ENCODE measurements at places on chromosomes 1 and 21.

DNA sequence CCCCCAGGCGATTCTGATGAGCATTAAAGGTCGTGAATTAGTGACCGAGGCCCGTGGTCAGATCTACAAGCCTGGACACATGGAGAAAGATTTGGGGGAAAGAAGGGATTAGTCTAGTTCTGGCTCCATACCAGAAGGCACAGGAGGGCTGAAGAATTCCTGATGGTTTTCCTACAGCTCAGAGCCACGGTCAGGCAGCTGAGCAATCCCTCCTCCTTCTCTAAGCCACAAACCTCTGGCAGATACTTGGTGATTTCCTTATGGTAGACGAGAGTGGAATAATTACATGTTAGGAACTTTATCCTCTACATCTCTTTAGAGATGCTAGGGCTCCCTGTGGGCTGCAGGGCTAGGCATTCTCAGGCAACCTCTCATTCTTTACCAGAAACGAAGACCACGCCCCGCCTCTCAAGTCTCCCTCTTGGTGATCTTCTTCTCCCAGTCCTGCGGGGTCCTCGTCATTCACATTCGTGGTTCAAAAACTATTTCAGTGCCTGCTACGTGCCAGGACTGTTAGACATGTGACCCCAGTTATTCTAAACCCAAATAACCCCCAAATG, 20.5 kb upstream of the ZBTB18 start:
- no peak for DNase-seq

GRCh38 chr1:11291049-11291448, 18.1 kb downstream of the UBIAD1 start:
- DNase-seq, result no peak

DNA sequence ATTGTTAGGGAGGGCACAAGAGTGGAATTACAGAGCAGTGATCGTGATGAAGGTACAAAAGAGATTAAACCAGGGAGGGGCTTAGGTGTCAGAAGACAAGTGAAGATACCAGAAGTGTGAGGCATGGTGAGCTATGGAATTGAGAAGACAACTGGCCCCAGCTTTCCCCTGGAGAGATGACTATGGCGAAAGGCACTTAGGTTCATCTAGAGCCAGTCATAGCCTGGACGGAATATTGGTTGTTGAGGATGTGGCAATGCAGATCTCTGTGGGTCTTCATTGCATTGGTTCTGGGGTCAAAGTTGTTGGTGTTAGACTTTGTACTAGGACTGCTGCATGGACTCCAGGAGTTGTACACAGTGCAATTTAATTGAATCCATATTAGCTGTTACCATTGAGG, 115.7 kb downstream of the FASLG start:
- DNase-seq, result no peak

GRCh38 chr1:39106801-39107327, 80.7 kb downstream of the NDUFS5 start:
- DNase-seq, result no peak

DNA sequence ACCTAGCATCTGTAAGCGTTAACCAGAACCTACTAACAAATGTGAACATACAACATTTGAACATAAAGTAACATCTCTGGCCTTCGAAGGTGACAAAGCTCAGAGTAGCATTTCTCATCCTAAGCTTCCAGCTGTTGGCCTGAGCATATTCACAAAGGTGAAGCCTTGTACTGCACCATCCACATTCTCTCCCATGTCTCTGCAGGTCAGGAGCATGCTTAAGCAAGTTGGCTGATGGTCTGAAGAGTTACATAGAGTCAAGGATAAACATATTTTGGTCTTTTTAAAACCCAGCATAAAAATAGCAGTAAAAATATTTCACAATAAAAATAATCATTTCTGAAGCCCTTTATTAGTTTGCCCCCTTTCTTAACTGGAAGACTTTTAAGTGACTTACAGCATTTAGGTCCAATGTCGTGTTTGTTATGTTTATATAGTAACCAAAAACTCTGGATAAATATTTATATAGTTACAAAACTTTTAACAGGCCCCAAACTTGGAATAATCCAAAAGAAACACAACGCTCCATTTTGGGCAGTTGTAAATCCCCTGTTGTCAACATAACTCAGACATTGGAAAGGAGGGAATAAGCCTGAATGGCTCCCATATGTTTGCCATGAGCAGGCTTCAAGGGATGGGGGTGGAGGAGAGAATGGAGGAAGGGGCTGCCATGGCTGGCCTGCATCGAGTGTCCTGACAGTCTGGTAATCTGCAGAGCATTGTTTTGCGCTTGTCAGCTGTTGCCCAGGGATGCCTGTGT, 42.8 kb upstream of the ENAH start:
- DNase-seq, result no peak

GRCh38 chr1:30805304-30806003, 47.9 kb upstream of the LAPTM5 start:
- DNase-seq, result no peak

GRCh38 chr1:24164004-24164403, 21.1 kb upstream of the IL22RA1 start:
- DNase-seq, result no peak

DNA sequence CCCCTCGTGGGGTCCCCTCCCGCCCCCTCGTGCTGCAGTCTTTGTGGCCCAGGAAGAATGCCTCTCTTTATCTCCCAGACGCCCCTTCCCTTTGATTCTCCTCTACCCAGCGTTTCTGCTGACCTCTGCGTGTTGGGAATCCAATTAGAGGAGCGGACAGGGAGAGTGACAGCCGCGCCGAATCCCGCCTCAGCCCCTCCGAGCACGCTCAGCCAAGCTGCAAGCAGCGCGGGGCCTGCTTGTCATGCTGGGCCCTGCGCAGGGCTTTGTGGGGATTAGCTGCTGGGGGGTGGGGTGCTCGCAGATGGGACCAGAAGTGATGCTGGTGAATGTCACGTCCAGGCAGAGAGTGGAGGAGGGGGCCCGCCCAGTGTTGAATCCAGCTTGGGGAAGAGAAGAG, 91.1 kb downstream of the EPHB2 start:
- DNase-seq, result no peak

DNA sequence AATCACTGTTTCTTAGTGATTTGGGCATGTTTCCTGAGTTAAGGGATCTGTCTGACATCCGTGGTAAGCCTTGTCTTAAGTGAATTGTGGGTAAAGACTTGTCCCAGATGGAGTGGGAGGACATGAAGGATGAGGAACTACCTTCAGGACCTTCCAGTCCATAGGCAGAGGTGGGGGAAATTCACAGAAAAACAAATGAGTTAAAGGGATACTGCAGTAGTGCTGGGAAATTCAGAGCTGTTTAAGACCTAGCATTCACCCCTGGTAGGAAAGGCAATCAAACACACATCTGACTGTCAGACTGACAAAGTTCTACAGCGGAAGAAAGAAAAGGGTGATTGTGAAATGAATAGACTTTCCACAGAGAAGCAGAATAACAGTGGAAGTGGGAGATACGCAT, 3.0 kb downstream of the GNAT2 start:
- no peak for DNase-seq

- no peak for DNase-seq
Observed at GRCh38 chr21:43829575-43830119, 35.4 kb upstream of the AGPAT3 start.
